ENCODE measurements at places on chromosomes 2 and 18. TPM values are rescaled to one million over a fixed set of nuclear protein-coding genes. Genes with fewer than 3 reads are reported as not detected.

DNA sequence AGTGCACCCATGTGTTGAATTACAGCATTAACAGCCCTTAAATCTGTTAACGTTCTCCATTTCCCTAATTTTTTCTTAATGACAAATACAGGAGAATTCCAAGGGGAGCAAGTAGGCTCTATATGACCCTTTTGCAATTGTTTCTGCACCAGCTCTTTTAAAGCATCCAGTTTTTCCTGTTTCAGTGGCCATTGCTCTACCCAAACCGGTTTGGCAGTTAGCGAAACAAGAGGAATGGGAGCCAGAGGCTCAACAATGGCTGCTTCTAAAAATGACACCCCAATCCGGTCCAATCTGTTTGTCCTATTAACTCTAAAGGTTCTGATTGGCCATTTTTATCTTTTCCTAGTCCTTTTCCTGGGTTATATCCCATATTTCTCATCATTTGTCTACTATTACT lies 15.1 kb upstream of the SUCLG1 start:
- no peaks in the 10 kb centered on the region for H3K36me3 ChIP-seq
- H3K27me3 ChIP-seq = no peaks in the 10 kb centered on the region
- no peak overlapping the region for H3K4me3 ChIP-seq
- H3K4me1 ChIP-seq = peaks cover 25% of the 10 kb centered on the region

The SERPINB8 gene
- 13.5 TPM for total RNA-seq

GRCh38 chr18:73638709-73639108 lies 508.9 kb downstream of the FBXO15 start:
- no peak overlapping the region for H3K27ac ChIP-seq
- H3K4me1 ChIP-seq = no peaks in the 10 kb centered on the region
- no peaks in the 10 kb centered on the region for H3K27me3 ChIP-seq
- H3K4me3 ChIP-seq = no peak overlapping the region
- no peak for DNase-seq

DNA sequence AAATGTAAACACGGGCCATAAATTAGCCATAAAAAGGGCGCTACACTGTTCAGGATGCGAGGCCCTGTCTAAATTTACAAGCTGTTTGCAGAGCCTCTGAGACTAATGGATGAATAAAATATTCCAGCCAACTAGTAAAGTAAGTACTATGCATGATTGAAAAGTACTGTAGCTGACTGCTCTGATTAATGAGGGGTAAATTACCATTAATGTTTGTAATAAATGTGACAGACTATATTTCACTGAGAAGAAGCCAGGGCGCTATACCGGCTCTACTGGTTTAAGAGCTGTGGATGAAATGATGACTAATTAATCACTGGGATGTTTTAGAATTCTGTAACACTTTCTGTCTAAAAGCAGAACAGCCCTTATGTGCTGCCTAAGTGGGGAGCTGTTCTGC lies 54.3 kb upstream of the RGPD4 start:
- no peaks in the 10 kb centered on the region for H3K4me1 ChIP-seq
- no peak for DNase-seq
- no peaks in the 10 kb centered on the region for H3K27me3 ChIP-seq
- H3K4me3 ChIP-seq = no peak overlapping the region

DNA sequence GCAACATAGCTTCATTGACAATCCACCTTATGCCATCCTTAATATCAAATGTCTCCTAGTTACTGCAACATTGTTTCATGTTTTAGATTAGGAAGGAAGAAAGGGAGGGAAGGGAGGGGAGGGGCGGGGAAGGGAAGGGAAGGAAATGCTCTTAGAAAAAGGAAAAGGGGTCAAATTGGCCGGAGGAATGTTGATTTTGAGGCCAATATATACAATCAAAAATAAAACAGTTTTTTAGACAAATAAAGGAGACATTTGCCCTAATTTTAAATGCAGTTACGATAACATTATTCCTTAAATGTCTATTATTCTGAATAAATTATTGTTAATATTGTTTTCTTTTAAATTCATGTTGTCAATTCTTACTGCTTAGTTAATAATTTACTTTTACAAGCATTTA lies 33.5 kb upstream of the CALCRL start:
- no peaks in the 10 kb centered on the region for H3K4me1 ChIP-seq
- no peak overlapping the region for H3K27ac ChIP-seq
- no peak for DNase-seq
- H3K4me3 ChIP-seq = no peak overlapping the region

DNA sequence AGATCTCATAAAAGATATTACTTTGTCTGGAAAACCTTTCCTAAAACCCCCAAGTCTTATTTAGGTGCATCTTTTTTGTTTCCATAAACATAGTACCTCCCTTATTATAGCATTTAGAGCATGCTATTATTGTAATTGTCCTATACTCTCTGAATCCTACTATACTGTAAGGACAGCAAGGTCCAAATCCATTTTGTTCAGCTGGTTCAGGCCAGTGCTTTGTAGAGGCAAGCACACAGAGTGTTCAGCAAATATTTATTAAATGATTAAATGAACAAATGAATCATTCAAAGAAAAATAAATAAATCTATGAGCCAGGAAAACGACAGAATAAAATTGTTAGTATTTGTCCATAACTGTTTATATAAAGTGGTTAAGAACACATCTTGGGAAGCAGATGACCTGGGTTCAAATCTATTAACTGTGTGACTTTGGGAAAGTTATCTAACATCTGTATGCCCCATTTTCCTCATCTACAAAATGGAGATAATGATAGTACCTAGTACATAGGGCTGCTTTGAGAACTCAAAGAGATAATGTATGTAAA lies 86.0 kb downstream of the COL3A1 start:
- H3K27me3 ChIP-seq = no peaks in the 10 kb centered on the region
- H3K4me3 ChIP-seq = no peak overlapping the region
- H3K27ac ChIP-seq = no peak overlapping the region
- no peaks in the 10 kb centered on the region for H3K36me3 ChIP-seq

The TANK gene
- 40.2 TPM for total RNA-seq

DNA sequence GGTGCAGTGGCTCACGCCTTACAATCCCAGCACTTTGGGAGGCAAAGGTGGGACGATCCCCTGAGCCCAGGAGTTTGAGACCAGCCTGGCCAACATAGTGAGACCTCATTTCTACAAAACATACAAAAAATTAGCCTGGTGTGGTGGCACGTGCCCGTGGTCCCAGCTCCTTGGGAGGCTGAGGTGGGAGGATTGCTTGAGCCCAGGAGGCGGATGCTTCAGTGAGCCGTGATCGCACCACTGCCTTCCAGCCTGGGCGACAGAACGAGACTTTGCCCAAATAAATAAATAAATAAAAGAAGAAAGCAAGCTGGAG lies 91.7 kb upstream of the SEC11C start:
- H3K4me3 ChIP-seq = no peak overlapping the region
- no peaks in the 10 kb centered on the region for H3K36me3 ChIP-seq
- H3K27me3 ChIP-seq = no peaks in the 10 kb centered on the region
- H3K27ac ChIP-seq = no peak overlapping the region
- H3K4me1 ChIP-seq = peaks cover 19% of the 10 kb centered on the region

The MLPH gene
- 30.3 TPM for total RNA-seq

DNA sequence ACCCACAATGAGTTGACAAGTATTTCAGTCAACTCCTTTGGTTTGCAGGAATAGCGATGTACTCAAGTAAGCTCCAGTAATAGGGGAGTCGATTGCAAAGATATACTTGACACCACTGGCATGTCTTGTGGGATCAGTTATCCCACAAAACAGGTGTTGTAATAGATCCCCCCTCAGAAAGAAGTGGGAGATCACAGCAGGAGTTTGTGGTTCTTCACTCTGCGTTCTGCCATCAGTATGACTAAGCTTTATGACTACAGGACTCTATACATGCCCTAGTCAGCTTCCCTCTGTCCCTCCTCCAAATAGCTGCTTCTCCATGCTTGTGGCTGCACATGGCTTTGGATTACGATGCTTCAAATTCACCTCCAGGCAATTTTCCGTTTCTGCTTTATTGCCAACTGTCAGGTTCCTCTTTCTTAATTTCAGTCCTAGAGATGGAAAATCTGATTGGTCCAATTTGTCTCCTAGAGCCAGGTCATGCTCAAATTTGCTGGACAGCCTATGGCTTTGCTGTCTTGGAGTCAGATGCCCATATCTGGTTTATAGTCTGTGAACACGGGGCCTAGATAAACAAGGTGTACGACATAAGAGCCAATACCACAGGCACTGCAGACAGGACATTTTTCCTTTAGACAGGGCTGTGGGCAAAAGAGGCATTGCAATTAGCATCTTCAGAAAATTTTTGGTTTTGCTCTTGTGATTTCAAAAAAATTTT lies 221.7 kb downstream of the PAX3 start:
- H3K27ac ChIP-seq = no peak overlapping the region
- no peaks in the 10 kb centered on the region for H3K36me3 ChIP-seq
- no peaks in the 10 kb centered on the region for H3K27me3 ChIP-seq
- DNase-seq = no peak

GRCh38 chr2:25119263-25119662 lies 49.1 kb downstream of the POMC start:
- DNase-seq = no peak
- no peaks in the 10 kb centered on the region for H3K4me1 ChIP-seq
- H3K36me3 ChIP-seq = no peaks in the 10 kb centered on the region
- no peak overlapping the region for H3K4me3 ChIP-seq
- H3K27ac ChIP-seq = no peak overlapping the region

GRCh38 chr2:173210270-173211196 lies 134.9 kb downstream of the MAP3K20 start:
- H3K4me1 ChIP-seq = peaks cover 7% of the 10 kb centered on the region
- H3K27me3 ChIP-seq = no peaks in the 10 kb centered on the region
- H3K27ac ChIP-seq = peak overlapping the region; percentile 3
- peak; percentile 73 for DNase-seq
- no peak overlapping the region for H3K4me3 ChIP-seq
- peaks cover 3% of the 10 kb centered on the region for H3K36me3 ChIP-seq

GRCh38 chr2:31889044-31889443 lies 121.8 kb downstream of the MEMO1 start:
- H3K27me3 ChIP-seq = no peaks in the 10 kb centered on the region
- no peak for DNase-seq
- no peak overlapping the region for H3K4me3 ChIP-seq
- H3K4me1 ChIP-seq = no peaks in the 10 kb centered on the region
- no peaks in the 10 kb centered on the region for H3K36me3 ChIP-seq
- H3K27ac ChIP-seq = no peak overlapping the region

DNA sequence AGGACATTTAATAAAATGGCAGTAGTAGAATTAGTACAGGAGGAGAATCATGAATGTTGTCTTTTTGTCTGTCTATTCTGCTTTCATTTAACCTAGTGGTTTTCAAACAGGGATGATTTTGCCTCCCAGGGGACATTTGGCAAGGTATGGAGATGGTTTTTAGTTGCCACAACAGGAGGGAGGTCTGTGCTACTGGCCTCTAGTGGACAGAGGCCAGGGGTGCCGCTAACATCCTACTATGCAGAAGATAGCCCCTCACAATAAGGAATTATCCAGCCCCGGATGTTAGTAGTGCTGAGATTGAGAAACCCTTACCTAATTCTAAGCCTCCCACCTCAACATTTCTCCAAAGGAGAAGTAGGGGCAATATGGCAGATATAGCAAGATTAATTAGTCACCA lies 18.3 kb downstream of the FASTKD2 start:
- no peak overlapping the region for H3K4me3 ChIP-seq
- no peaks in the 10 kb centered on the region for H3K4me1 ChIP-seq
- no peaks in the 10 kb centered on the region for H3K27me3 ChIP-seq
- peaks cover 21% of the 10 kb centered on the region for H3K36me3 ChIP-seq

The MAL gene
- total RNA-seq = not detected

DNA sequence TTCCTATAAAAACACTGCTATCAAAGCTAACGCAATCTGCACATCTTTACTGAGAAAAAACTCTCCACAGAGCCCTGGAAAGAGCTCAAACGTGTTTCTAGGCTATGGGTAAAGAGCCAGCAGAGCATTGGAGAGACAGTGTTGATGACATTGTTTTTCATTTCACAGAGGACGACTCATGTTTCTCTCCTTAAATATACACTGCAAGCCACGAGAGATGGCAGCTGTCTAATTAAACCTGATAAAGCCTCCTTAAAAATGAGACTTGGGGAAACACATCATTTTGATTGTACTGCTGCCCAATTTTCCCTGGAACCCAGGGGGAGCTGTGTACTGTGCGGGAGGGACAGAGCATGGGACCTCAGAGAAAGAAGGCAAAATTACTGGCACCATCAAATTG lies 294.3 kb upstream of the SETBP1 start:
- no peaks in the 10 kb centered on the region for H3K36me3 ChIP-seq
- no peak overlapping the region for H3K4me3 ChIP-seq
- no peak overlapping the region for H3K27ac ChIP-seq
- H3K4me1 ChIP-seq = peaks cover 1% of the 10 kb centered on the region
- no peaks in the 10 kb centered on the region for H3K27me3 ChIP-seq
- no peak for DNase-seq

- H3K4me3 ChIP-seq = no peak overlapping the region
- H3K27me3 ChIP-seq = no peaks in the 10 kb centered on the region
- no peak overlapping the region for H3K27ac ChIP-seq
- no peaks in the 10 kb centered on the region for H3K4me1 ChIP-seq
- DNase-seq = no peak
Observed at GRCh38 chr18:35852786-35853185, 119.7 kb upstream of the RMP24 start.

GRCh38 chr2:220915092-220915623 lies 656.9 kb downstream of the EPHA4 start:
- no peak for DNase-seq
- H3K36me3 ChIP-seq = no peaks in the 10 kb centered on the region
- H3K4me3 ChIP-seq = no peak overlapping the region
- H3K27me3 ChIP-seq = no peaks in the 10 kb centered on the region
- H3K4me1 ChIP-seq = no peaks in the 10 kb centered on the region

GRCh38 chr2:38013158-38013752 lies 62.7 kb downstream of the CYP1B1 start:
- no peak overlapping the region for H3K27ac ChIP-seq
- no peaks in the 10 kb centered on the region for H3K4me1 ChIP-seq
- H3K4me3 ChIP-seq = no peak overlapping the region
- H3K27me3 ChIP-seq = no peaks in the 10 kb centered on the region
- no peaks in the 10 kb centered on the region for H3K36me3 ChIP-seq

GRCh38 chr2:67400560-67401485 lies 3.7 kb downstream of the ETAA1 start:
- DNase-seq = no peak
- no peak overlapping the region for H3K4me3 ChIP-seq
- no peaks in the 10 kb centered on the region for H3K27me3 ChIP-seq
- H3K36me3 ChIP-seq = no peaks in the 10 kb centered on the region
- peak overlapping the region; percentile 42 for H3K27ac ChIP-seq

DNA sequence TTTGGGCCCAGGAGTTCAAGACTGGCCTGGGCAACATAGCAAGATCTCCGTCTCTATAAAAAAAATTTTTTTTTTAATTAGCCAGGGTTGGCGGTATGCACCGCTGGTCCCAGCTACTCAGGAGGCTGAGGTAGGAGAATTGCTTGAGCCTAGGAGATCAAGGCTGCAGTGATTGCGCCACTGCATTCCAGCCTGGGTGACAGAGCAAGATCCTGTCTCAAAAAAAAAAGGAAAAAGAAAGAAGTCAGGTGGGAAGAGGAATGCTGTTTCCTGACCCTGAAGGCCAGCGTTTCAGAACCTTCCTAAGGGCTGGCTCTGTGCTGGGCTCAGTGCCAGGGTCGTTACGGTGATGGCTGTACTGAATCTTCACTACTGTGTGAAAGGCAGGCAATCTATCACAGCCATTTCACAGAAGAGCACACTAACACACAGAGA lies 35.0 kb upstream of the AGAP1 start:
- H3K36me3 ChIP-seq = no peaks in the 10 kb centered on the region
- H3K27me3 ChIP-seq = no peaks in the 10 kb centered on the region
- peak; percentile 69 for DNase-seq

The HOXD8 gene
- total RNA-seq = 3.1 TPM

Measured in body of pancreas (tissue), 4 donors.